T-helper 22 cell (primary cell): ENCODE measurements at places on chromosomes 12 and 14.

DNA sequence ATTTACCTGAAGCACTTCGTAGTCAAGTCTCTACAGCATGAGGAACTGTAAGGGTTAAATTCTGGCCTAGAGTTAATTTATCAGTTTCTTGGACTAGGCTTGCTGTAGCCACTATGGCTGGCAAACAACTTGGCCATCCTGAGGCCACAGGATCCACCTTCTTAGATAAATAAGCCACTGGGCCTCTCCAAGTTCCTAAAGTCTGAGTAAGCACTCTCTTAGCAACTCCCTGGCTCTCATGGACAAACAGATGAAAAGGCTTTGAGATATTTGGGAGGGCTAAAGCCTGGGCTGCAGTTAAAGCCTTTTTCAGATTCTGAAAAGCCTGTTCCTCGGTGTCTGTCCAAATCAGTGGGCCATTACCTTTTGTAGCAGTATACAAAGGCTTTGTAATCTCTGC lies 675.0 kb downstream of the TMEM121 start:
- DNase-seq, result no peak

DNA sequence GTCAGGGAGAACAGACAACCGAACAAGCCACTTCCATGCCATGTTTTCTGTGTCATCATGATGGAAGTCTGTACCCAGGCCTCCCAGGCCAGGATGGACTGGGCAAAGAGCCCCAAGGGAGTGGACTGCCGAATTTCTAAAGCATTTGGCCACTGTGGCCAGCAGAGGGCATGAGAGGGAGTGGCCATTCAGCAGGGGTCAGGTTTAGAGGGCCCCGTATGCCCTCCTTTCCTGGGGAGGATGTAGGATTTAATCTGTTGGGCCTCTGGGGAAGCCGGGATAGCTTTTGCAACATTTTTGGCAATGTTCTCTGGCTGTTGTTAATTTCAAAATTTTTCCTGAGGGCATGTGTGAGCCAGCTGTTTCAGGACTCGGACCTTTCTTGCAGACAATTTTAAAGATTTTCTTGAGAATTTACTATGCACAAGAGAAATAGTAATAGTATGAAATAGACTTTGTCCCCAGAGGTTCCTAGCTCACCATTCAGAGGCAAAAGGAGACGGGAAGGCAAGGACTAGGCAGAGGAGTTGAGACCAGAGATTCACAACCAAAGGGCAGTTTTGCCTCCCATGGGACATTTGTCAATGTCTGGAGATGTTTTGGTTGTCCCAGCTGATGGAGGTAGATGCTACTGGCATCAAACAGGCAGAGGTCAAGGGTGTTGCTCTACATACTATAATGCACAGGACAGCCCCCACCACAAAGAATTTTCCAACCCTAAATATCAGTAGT lies 18.0 kb downstream of the ACACB start:
- no peak for DNase-seq

DNA sequence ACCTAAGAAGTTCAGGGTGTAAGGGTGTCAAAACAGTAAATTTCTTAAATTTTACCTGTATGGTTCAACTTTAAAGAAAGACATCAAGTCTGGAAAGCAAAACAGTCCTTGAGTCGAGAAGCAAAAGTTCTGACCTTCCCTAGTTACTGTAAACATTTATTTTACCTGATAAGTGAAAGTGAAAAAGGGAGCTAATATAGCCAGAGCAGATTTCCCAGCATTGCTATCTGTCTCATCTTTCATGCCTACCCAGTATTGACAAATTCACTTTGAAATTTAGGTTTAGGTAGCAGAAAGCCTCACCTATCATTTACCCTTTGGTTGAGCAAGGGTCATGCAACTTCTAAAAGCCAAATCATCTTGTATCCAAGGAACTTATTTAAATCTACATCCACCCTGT lies 24.5 kb downstream of the SLC38A4 start:
- DNase-seq, result no peak

DNA sequence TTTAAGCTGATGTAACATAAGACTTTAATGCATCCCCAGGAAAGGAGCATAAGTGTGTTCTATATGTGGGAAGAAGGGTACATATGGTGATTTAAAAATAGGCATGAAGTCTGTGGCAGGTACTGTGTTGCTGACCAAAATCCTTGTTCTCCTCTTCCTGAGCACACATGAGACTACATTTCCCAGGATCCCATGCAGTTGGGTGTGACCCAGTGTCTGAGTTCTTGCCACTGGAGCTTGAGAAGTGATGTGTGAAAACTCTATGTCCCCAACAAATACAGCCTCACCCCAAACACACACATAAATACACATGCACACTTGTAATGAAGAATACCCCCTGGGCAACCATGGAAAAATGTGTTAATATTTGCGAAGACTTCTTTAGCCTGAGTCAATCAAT lies 8.5 kb upstream of the SMIM10L1 start:
- no peak for DNase-seq

GRCh38 chr12:65631621-65632111 lies 192.6 kb upstream of the HMGA2 start:
- no peak for DNase-seq

GRCh38 chr12:104752016-104752415 lies 206.1 kb downstream of the SLC41A2 start:
- DNase-seq, result no peak

GRCh38 chr12:55063291-55063690 lies 43.5 kb downstream of the NEUROD4 start:
- DNase-seq, result no peak

DNA sequence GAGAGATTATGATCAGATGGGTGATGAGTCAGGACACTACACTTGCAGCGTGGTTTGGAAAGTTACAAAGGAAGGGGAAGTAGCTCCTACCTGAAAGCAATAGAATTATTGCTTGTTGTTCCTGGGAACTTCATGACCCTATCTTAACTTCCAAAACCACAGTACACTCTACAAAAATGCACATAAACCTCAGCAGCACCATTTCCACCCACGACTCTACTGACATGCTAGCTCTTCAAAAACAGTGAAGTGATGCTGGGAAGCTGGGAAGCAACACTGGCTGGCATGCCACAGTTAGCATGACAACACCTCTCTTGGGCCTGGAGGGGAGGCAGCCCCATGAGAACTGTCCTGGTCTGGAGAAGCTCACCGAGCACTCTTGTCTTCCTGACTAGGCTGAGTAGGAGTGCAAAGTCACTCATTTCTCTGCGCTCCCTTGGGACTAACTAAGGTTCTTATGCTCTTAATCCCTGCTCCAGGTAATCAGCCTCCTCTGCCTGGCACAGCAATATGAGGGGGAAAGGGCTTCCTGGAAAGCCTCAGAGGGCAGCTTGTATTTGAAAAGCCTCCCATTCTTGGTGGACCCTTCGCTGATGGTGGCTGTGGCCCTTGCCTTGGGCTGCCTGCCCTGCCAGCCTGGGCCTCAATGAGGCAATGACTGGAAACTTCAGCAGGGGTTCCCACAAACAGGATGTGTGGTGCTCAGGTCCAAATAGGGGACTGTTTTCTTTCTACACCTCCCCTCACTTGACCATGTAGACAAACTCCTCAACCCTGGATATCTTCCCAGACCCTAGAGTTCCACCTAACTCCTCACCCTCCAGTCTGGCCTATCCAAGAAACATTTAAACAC lies 1.2 kb downstream of the KRT3 start:
- DNase-seq, result no peak

- no peak for DNase-seq
These were observed 348.5 kb downstream of the EGLN3 start for GRCh38 chr14:33602396-33602795.

- no peak for DNase-seq
These were observed 129.0 kb downstream of the IGF1 start for GRCh38 chr12:102351322-102351721.

DNA sequence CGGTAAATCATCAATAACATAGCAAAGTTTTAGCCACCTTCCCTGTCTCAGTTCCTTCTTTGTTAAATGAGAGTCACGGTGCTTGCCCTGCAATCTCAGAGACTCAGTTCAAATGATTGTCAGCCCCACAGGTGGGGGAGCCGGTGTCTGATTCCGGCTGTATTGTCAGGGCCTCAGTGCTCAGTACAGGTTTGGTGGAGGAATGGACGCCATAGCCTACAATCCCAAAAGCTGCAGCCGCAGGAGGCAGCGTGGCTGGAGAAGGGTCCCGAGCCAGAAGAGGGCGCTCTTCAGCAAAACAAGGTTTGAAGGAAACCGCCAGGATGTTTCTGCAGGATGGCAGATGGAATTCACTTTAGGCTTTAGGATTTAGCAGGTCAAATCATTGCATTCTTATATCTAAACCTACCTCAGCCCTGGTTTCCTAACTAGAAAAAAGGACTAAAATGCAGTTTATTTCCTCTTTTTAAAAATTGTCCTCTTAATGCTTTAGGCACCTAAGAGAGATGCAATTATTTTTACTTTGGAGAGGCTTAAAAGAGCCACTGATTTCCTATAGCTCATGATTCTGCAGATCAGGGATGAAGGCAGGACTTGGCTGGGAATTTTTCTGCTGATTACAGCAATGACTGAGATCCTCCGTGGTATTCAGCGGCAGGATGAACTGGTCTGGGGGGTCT lies 29.2 kb downstream of the FOS start:
- peak; percentile 35 for DNase-seq
